Esophagus mucosa (tissue), 1 donor: ENCODE measurements at places on chromosomes 12 and 14. TPM values are rescaled to one million over a fixed set of nuclear protein-coding genes. Genes with fewer than 3 reads are reported as not detected.
A peak's percentile ranks its signal among the peaks of the same experiment; 100 is the strongest.

Gene KRT73
- not detected for total RNA-seq

Gene CGRRF1
- total RNA-seq, result 9.2 TPM

- ATAC-seq, result peak; percentile 78
These were observed 63.1 kb downstream of the ARL6IP4 start for GRCh38 chr12:123043536-123044001.

Gene KRT8
- 40.1 TPM for total RNA-seq

DNA sequence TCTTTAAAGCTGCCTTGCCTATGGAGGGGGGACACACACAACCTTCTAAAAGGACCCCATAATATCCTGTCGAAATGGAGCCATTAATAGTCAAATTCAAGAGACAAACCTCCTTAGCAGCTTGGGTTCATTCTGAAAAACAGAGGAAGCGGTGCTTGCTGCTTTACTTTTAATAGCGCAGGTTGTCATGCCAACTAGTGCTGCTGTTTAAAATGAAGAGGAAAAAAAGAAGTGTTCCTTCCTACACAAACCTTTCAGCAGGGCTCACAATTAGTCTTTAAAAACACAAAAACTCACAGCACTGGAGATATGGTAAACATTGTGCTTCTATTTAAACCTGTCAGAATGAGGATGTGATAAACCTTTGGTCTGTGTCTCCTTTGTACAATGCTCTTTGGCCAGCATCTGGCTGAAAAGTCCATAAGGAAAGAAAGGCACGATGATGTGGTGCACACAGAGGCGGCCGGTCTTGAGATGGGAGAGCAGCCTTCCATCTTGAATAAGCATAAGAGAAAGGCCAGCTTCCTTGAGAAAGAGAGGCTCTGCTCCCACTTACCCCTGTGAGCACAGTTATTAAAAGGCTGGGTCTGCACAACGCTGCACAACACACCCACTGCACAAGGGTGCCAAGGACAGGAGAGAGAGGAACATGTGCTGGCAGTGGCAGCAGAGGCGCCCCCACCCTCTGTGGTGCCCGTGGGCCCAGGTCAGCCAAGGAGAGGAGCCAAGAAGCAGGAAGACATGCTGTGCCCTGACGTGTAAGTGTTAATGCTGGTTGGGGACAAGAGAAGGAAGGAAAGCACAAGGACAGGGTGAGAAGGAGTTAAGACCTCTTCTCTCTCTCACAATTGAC is 144.6 kb downstream of the TTC7B start:
- no peak for ATAC-seq

Gene ACTR10
- total RNA-seq, result 36.2 TPM

Gene ZDHHC22
- total RNA-seq, result not detected

Gene EFS
- 27.6 TPM for total RNA-seq

GRCh38 chr12:21989819-21990412 is 48.7 kb upstream of the ABCC9 start:
- no peak for ATAC-seq

Gene SIX4
- total RNA-seq, result 0.20 TPM

DNA sequence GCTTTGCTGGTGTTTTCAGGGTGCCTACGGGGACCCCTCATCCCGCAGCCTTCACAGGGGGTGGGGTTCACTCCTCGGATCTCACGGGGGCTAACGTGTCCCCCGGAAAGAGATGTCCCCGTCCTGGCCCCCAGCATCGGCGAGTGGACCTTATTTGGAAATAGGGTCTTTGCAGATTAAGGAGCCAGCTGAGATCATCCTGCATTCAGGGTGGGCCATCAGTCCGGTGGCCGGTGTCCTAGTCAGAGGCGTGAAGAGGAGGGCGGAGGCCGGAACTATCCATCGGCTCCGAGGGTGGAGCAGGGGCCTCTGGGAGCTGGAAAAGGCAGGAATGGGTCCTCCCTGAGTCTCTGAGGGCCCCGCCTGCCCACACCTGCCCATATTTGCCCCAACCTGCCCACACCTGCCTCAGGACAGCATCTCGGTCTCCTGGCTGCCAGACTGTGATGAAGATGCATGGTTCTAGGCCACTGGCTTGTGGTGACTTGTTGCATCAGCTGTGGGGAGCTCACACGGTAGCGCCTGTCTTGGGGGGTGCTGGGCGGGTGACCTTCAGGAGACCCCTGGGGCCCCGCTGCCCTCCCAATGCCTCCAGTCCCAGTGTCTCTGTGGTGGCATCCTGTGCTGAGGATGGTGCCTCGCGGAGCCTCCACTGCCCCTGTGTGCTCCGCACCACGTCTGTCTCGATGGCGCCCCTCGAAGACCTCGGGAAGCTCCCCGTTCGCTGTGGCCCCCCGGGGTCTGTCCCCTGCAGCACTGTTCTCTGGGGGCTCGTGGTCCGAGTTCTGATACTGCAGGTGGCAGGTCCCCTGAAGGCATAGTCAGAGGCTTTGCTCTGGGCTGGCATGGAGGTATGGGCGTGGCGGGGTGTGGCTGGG is 14.7 kb downstream of the NOC4L start:
- ATAC-seq, result peak; percentile 21

Gene LRTM2
- total RNA-seq, result not detected

Gene NKX2-1
- total RNA-seq, result not detected

DNA sequence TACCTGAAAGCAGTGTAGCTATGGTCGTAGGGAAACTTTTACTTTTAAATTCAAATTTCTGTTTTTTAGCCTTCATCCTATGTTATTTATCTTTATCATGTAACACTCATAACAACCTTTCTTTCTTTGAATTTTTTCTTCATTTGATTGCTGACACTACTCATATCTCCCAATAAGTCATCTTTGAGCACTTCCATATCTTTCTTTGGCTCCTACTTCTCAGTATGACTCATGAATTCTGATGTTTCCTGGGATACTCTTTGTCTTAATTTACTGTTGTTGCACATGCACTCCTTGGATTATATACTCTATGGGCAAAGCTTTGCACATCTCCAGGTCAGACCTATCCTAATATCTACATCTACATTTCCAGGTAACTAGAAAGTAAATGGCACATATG is 18.1 kb upstream of the IAPP start:
- no peak for ATAC-seq

- ATAC-seq, result no peak
These were observed 85.8 kb upstream of the DYRK2 start for GRCh38 chr12:67562513-67563287.

- ATAC-seq, result peak; percentile 86
These were observed 824 bp downstream of the TBK1 start for GRCh38 chr12:64452559-64453329.

Gene TAS2R14
- total RNA-seq, result 0.80 TPM

Gene BMP4
- 2.0 TPM for total RNA-seq

GRCh38 chr14:97350415-97350814 is 553.2 kb downstream of the VRK1 start:
- no peak for ATAC-seq

GRCh38 chr14:97408503-97408902 is 611.3 kb downstream of the VRK1 start:
- no peak for ATAC-seq

Gene KCNK10
- total RNA-seq, result 3.9 TPM

Gene TRHDE
- 0.08 TPM for total RNA-seq

DNA sequence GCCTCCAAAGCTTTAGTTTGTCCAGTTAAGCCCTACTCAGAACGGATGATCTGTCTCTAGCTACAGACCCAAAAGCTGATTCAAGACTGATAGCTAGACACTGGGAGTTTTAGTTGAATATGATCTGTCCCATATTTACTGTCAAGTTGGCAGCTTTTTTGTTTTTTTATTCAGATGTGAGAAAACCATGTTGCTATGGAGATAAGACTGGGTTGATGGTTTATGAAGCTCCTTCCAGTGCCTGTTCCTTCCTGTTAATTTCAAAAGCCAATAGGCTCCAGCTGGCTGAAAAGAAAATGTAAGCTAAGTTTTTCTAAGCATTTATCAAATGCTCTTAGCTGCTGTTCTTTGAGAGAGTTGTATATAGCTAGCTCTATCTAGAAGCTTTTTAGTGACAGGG is 4.7 kb downstream of the DYNLL1 start:
- ATAC-seq, result no peak

DNA sequence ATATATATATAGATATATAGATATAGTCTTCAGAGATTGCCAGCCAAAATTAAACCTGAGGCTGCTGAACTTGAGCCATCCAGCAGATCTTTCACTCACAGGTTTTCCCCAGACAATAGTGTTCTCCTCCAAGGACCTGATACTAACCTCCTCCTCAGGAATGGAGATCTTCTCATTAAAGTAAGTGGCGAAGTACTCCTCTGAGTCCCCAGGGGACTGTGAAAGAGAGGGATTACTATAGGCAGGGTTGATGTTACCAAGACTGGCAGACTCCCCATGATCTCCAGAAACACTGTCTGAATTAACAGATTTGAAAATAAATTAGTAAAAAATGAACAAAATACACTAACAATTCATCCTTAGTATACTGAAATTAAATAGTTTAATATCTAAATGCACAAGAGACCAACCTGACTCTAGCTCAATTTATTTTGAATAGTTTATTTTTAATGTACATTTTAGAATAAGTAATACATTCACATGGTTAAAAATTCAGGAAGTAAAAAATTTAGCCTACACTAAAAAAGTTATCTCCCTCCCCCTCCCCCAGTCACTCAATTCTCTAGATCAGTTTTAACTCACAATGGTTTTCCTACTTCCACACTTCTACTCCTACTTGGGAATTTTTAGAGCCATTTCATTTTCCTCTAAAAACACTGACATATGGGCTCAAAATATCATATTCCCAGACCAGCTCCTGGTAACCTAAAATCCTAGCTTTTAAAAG is 17.7 kb downstream of the SLC11A2 start:
- ATAC-seq, result no peak

Gene HCAR3
- total RNA-seq, result 9.6 TPM

Gene NXPH4
- 6.7 TPM for total RNA-seq

DNA sequence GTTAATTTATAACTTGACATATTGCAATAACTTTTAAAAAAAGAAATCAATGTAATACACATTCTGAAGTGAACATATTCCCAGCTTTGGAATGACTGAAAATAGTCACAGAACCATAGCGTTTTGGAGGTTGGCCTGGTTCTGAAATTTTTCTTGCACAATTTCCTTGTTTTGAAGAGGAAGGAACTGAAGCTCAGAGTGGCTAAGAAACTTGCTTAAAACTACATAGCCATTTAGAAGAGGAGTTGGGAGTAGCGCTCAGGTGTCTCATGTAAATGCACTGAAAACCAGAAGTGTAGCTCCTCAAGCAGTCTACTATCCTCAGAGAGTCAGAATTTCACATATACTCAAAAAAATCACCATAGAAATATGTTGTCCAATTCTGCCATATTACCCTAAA is 41.2 kb downstream of the SLC38A1 start:
- no peak for ATAC-seq

Gene GLIPR1L1
- total RNA-seq, result not detected

GRCh38 chr12:19515179-19515578 is 75.9 kb downstream of the AEBP2 start:
- ATAC-seq, result no peak

GRCh38 chr12:95959107-95959506 is 16.0 kb downstream of the AMDHD1 start:
- peak; percentile 48 for ATAC-seq

DNA sequence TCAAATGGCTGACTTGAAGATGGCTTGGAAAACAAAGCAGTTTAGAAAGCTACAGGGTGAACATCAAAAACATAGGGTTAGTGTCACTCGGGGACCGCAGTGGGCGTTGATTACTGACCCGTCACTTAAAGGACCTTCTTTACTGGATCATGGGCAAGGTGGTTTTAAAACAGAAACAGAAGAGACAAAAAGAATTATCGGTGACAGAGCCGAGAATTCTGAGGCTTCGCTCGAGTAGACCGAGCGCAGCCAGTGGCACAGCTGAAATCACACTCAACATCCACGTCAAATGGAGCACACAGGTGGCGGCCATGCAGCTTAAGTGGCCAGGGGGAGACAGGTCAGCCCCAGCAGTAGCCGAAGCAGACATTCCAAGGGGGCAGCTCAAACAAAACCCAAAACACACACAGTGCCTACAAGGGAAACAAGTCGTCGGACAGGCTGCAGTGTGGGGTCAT is 17.3 kb downstream of the SNRNP35 start:
- ATAC-seq, result no peak

Gene CAPS2
- 5.8 TPM for total RNA-seq
